ENCODE measurements at places on chromosomes 7 and 10. TPM values are rescaled to one million over a fixed set of nuclear protein-coding genes. Genes with fewer than 3 reads are reported as not detected.

The RBM17 gene
- 68.9 TPM for total RNA-seq

The CTAGE8 gene
- total RNA-seq, result not detected

DNA sequence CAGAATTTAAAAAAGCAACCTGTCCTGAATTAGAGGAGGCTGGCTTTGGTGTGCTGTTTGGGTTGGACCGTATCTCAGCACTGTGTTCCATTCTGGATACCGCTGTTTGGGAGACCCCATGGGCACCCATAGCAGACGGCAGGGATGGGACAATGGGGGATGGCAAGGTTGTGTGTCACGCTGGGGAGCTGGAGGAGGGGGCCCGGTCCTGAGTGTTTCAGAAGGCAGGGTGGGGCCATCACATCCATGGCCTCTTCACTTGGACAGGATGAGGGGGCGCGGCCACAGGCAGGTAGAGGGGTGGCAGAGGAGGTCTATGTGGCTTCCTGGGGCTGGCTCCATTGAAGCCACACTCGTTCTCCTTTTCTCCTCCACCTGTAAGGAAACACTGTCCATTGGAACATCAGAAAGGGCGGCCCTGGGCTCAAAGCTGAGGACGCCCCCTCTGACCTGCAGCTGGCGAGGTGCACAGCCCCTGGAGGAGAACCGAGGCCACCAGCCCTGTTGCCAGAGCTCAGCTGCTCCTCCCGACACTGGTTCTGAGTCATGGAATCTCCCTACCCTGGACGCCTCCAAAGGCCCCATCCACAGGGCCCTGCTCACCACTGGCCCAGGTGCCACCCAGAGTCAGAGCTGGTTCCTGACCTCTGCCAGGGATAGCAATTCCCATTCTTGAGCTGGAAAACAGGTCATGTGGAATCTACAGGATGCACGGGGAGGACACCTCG, 587.3 kb downstream of the DNAJB6 start:
- DNase-seq, result no peak

- no peak for DNase-seq
Observed at GRCh38 chr7:129439963-129440625, 5.9 kb downstream of the STRIP2 start.

DNA sequence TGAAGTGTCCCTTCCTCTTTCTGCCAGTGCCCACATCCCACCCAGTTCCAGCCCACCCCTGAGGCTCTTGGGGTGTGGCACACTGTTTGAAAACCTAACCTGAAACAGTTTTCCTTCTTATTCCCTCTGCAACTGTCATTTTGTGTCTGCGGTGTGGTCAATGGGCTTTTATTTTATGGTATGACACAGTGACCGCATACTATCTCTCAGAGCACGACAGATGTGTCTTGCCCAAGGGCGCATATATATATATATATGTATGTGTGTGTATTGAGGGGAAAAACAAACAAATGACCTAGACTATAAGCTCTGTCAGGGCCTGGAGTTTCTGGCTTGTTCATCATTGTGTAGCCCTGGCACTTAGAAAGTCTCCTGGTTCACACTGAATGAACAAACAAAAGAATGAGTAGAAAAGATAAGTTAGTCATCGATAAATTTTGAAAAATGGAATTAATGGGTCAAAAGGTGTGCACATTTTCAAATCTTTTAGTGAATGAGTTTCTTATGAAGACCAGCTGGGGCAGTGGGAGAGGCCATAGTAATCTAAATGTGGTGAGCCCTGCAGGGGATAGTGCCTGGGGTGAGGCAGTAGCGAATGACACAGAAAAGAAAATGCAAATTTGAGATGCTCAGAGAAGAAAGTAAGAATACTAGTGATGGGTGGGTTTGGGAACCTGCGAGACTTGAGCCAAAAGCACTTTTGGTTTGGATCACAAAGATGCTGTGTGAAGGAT, 198.4 kb downstream of the SNX10 start:
- DNase-seq, result no peak

- DNase-seq, result peak; percentile 84
Observed at GRCh38 chr10:103416436-103417147, 20.2 kb downstream of the PDCD11 start.

The ADAMTS14 gene
- 2.0 TPM for total RNA-seq

The SEMA3C gene
- 319 TPM for total RNA-seq

- no peak for DNase-seq
Observed at GRCh38 chr7:87452279-87452678, 23.2 kb downstream of the ABCB4 start.

The LRRC61 gene
- 0.09 TPM for total RNA-seq

GRCh38 chr10:17029581-17030271, 99.9 kb downstream of the CUBN start:
- peak; percentile 95 for DNase-seq

- DNase-seq, result peak; percentile 50
Observed at GRCh38 chr7:121278120-121279021, 50.4 kb upstream of the WNT16 start.

DNA sequence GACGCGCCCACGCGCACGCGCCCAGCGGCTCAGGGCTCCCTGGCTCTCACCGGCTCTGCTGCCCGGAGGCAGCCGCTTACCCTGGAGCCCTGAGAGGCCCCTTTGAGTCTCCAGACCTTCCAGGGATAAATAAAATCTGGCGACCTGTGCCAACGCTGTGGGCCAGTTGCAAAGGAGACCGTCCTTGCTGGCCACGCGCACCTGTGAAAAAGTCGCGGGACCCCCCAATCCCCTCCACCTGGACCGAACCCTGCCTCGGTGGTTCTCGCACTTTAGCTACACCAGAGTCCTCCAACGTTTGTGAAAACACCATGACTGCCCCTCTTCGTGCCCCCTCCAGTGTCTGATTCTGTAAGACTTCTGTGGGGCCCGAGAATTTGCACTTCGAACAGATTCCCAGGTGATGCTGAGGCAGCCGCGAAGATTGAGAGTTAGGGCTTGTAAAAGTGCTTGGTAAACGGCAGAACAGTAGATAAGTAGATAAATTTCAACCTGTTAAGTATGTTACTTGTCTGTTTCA, 102.4 kb upstream of the SVIL start:
- DNase-seq, result no peak

- no peak for DNase-seq
Observed at GRCh38 chr7:98251231-98251600, 816 bp downstream of the TECPR1 start.

DNA sequence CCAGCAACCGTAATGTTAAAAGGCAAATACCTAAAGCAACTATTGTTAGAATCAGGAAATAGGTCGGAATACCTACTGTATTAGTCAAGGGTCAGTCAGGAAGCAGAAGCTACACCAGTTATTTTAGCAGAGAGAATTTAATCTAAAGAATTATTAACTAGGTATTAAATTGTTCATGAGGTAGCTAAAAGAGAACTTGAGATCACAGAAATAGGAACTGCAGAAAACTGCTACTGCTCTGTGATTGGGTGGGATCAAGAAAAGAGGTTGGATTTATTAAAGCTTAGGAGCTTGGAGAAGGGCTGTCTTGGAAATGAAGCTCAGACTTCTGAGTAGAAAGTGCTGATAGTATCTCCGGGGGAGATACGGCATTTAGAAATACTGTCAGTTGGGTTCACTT, 20.0 kb upstream of the ZNF438 start:
- DNase-seq, result peak; percentile 39

The H2BK1 gene
- not detected for total RNA-seq

DNA sequence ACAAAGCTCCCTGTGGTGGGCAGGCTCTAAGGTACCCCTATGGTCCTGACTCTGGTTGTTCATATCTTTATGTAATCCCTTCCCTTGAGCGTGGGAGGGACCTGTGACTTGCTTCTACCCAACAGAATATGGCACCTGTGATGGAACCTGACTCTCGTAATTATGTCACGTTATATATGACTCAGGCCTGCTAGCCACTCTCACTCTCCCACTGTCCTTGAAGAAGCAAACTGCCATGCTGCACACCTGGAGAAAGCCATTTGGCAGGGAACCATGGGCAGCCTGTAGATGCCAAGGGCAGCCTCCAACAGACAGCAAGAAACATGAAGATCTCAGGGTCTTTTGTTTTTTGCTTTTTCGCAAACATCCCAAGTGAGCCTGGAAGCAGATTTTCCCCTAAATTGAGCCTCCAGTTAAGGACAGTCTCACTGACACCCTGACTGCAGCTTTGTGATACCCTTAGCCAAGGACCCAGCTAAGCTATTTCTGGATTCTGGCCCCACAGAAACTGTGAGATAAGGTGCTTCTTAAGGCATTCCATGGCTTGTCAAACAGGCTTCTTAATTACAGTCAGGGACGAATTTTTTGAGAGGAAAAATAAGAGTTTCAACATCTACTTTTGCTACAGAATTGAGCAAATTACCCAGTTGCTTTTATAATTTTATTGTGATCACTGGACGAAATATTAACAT, 49.6 kb downstream of the IFIT5 start:
- DNase-seq, result no peak

- no peak for DNase-seq
Observed at GRCh38 chr10:131911451-131911850, 10.6 kb downstream of the PPP2R2D start.

The TAS2R38 gene
- not detected for total RNA-seq

GRCh38 chr10:30176776-30177533, 117.6 kb upstream of the JCAD start:
- no peak for DNase-seq

The TDRD1 gene
- total RNA-seq, result 0.45 TPM

DNA sequence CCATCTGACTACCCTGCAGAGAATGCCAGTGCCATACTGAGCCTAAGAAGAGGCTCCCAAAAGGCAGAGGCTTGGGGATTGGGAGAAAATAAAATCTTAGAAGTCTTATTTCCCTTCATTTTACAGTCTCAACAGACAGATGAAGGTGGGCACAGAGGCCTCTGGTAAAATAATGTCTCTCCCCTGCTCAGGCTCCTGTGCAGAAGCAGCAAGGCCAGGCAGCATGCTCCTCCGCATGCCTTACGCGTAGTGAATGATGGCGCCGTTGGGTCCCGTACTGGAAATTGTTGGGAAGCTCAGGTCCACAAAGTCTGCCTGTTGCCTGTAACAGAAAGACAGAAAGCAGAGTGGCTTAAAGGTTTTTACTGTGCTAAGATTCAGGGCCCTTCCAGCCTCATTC, 45.8 kb downstream of the XPNPEP1 start:
- DNase-seq, result no peak

DNA sequence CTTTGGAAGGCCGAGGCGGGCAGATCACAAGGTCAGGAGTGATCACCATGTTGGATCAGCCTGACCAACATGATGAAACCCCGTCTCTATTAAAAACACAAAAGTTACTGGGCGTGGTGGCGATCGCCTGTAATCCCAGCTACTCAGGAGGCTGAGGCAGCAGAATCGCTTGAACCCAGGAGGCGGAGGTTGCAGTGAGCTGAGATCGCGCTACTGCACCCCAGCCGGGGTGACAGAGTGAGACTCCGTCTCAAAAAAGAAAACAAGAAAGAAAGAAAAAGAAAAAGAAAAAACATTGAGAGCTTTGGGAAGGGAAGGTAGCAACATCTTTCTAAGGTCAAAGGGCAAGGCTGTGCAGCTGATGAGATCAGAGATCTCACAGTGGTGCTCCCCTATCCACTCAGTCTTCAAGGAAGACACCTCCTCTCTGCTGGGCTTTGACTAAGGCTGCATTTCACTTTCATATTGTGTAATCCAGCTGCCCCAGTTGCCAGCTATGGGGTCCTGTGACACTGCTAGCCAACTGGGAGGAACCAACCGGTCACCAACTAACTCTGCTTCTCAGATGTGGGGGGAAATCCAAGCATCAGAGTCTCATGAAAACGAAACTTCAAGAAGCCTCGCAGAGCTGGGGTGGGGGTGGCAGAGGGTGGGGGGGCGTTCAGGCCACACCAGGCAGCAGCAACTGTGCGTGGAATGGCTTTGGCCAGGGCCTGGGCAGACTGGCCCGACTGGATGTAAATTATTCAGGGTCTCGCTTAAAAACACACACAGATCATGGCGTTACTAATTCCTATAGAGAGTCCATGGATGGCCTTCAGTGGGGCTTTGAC, 1.5 kb downstream of the IL15RA start:
- peak; percentile 45 for DNase-seq

- peak; percentile 62 for DNase-seq
Observed at GRCh38 chr7:79452495-79453265, 787 bp downstream of the MAGI2 start.

DNA sequence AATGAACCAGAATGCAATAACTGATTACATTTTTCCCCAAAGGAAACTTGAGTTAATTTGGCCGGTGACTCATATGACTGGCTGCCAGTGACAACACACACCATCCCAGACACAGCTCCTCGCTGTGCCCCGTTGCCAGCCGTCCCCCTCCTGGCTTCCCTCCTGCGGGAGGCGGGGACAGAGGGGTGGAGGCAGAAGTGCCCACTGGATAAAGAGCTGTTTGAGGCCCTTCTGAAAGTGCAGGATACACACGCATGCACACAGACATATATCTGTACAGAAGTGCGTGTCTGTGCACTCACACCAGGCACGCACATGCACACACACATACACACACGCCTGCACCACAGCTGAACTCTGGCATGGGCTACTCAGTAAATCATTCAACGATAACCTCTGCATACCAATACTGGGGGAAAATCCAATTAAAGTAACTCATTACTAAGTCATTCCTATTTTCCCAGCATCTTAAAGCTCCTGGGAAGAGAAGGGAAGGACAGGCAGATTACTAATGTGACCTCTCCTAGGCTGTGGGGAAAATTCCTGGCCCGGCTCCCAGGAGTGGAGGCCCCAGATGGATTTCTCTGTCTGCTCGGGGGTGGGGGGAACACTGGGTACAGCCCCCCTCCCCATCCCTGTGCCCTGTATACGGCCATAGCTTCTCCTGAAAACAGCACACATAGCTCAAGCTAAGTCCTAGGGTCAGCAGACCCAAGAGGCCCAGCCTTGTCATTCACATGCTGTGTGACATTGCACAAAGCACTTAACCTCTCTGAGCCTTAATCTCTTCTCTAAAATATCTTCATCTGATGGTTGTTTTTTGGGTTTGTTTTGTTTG, 52.3 kb upstream of the MYL10 start:
- DNase-seq, result peak; percentile 86

DNA sequence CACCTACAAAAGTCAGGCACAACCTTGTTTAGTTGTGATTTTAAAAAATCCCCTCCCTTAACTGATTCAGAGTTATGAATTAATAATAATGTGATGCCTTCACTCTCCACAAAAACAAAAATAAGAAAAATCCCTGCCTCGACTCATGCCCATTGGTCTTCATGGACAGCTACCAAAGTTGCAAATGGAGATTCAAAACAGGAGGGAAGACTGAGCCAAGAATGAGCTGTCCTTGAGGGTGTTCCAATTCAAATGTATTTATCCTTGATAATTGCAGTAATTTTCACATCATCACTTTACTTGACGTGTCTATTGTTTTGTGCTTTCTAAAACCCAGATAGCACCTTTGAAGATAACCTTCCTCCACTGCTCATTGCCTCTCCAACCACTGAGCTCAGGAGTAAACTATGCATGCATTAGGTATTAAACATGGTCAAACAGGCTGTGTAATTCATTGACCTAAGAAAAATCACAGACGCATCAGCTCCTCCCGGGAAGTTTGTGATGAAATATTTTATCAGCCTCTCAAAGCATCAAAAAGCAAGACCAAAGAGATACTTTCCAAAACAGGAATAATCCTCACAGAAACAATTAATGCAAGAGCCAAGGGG, 712.7 kb upstream of the IGFBP3 start:
- DNase-seq, result peak; percentile 6

The GATA3 gene
- total RNA-seq, result not detected

DNA sequence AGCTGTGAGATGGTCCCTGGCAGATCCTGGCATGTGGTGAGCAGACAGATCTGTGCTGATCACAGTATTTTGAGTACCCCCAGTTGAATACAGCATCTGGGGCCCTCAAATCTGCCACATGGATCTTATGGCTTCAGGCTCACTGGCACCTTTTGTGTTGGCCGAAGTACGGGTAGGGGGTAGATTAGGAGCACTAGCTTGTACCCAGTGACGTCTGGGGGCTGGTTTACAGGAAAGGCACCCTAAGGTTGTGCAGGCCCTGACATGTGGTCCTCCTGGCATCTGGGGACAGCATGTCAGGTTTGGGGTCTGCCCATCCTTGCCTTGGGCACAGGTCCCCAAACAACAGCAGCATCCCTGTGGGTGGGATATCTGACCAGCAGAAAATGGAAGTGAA, 53.2 kb downstream of the SYPL1 start:
- DNase-seq, result no peak

All from fibroblast of the aortic adventitia (primary cell).